GM20000 (cell line): ENCODE measurements at places on chromosomes 5 and 9.

GRCh38 chr5:126819253-126819652, 42.3 kb downstream of the LMNB1 start:
- DNase-seq = no peak

DNA sequence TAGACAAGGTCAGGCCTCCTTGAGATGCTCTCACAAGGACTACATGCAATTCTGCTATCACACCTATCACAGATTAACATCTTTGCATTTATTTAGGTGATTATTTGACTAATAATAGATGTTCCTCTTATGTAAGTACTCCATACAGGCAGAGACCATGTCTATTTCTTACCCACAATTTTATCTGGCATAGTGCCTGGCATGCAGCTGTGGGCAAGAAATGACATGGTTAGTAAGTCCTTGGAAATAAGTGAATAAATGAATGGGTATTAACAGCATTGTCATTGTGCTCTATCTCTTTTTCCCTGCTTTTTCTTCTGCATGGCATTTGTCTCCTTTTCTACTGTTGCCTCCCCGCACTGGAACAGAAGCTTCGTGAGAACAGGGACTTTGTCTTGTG, 49.4 kb downstream of the SLC22A5 start:
- DNase-seq = no peak

GRCh38 chr5:177393206-177393765, 7.2 kb downstream of the PFN3 start:
- DNase-seq = no peak

DNA sequence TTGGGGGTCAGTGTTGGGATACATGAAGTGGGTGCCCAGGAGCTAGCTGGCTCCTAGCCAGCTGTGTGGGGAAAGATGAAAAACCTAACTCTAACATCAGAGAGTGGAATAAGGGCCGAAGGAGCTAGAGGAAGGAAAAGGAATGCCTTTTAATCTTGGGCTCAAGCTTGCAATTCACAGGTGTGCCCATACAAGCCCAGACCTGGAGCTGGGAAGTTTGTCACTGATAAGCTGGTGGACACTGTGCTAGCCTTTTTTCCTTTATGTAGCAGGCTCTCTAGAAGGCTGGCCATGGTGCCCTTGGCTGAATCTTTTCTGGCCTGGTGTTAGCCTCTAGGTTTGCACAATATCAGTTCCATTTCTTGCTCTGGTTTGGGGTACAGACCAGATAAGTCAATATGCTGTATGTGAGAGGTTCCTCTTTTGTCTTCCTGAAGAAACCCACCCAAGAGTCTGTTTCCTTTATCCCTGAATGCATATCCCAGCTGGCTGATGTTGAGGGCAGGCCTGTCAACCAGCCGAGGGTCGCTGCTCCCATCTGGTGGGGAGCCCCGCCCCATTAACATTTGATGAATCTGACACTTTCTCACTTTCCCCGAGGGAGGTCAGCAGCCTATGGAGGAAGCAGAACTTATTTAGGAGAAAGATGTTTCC, 92.4 kb upstream of the CXCL14 start:
- DNase-seq = no peak

DNA sequence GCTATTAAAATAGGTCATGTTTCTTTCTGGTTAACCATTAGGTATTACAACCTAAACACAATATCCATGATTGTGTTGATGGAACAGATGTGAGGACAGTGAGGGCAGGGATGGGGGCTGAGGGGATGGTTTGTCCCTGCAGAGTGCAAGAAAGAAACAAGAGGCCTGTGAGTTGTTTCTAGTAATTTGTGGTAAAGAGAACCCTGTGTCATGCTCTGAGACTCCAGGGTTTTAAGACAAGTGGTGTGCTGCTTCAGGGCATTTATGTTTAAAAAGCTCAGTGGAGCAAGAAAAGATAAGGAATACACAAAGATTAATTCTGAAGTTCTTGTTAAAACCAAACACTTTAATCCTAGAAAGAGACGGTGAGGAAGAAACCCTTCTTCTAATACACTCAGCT, 656.5 kb downstream of the TLE1 start:
- DNase-seq = no peak

DNA sequence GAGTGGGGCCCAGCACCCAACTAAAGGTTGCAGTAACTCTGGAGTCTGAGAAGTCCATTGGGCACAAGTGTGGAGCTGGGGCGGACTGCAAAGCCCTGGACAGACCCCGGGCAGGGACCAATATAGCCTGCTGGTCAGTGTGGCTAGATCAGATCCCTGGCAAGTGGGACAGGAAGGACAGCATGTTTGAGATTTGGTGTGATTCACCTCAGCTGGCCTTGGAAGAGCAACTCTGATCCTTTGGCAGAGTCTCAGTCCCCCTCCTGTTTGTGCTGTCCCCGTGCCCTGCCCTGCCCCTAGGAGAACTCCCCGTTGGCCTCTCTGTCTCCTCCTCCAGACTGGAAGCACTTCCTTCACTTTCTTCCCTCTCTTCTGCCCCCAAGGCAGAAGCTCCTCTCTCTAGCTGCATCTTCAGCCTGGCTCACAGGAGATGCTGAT, 255.3 kb downstream of the FSTL4 start:
- no peak for DNase-seq

DNA sequence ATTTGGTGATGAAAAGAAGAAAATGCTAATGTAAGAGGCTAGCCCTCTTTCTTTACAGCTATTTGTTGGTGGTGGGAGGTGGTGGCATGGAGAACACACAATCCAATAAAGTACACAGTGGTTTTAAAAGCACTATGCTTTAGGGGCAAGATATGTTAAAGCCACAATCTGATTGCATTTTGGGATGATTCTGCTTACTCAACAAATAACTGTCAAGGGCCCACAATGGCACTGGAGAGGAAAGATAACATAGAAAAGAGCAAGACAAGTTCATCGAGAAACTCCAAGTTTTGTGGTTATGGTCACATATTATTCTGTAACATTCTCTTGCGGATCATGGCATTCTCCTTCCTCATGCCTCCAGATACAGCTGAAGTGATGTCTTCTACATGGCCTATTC, 38.8 kb downstream of the OTP start:
- DNase-seq = no peak

DNA sequence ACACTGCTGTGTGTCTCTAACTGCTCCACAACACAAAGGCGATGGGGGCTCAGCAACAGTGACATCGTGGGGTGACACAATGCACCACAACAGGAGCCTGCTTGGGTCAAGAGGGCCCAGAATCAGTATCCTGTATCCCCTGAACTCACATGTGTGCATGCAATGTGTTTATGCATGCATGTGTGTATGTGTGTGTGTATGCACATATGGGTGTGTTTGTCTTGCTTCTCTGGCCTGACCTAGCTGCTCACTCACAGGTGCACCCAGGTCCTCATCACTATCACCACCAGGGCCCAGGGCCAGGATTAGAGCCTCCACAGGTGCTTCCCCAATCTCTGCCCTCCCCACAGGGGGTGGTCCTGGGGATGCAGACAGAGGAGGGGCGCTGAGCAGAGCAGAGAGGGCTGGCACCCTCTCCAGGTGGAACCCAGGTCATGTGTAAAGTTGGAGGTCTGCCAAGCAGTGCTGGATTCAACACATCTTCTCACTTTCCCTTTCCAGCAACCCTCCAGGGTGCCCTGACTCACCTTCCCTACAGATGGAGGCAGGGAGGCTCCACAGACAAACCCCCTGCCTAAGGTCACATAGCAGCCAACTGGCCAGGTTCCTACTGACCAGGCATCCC, 18.1 kb upstream of the ZNF484 start:
- DNase-seq = no peak

GRCh38 chr9:98906273-98907040, 37.2 kb upstream of the COL15A1 start:
- DNase-seq = no peak

- DNase-seq = no peak
Measured at GRCh38 chr9:70601000-70601951, 186.8 kb upstream of the KLF9 start.

DNA sequence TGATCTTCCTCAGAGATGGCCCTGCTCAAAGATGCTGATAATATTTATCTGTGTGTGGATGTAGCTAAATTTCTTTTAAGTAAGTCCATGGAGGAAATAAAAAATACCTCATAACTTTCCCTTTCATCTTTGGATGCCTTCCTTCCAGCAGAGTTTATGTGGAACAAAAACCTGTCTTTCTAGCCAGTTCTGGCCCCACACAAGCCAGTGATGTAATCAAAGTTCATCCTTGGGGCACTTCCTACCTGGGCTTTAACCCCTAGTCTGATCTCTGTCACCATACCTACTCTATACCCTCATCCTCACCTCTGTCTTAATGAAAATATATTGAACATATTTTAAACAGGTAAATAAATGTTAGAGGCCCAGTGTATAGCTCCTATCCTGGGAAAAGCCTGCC, 39.8 kb upstream of the RASGRF2 start:
- no peak for DNase-seq

- DNase-seq = peak; percentile 74
Measured at GRCh38 chr5:176818391-176819098, 8.2 kb downstream of the UNC5A start.

DNA sequence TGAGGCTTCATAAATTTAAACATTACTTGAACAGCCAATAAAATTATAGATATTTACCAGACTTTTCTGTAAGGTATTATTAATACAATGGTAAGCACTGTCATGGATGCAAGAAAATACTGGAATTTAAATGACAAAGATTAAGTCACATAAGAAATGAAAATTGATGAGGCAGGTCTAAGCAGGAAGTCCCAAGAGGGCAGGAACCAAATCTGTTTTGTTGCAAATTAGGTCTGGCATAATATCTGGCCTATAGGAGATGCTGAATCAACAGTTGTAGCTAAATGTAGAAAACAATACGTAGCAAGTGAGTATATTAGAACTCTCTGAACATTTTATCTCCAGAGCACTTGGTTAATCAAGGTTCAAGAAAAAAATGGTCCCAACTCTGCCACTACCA, 142.5 kb downstream of the EBF1 start:
- DNase-seq = no peak

DNA sequence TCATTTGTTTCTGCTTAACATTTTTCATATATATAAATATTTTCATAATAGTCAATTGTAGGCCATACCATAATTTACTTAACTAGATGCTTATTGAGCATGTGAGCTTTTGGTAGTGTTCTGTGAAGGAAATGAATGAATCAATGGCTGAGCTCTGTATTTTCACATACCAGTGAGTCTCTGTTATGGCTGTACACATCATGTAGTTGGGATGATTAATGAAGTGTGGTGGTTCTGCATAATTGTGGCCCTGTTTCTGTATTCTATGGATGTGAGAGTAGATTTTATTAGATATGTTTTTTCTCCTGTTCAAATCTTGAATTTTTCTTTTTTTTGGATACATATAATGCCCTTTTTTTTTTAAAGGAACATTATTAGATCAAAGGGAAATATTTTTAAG, 56.2 kb downstream of the CTNNA1 start:
- DNase-seq = no peak

- DNase-seq = no peak
Measured at GRCh38 chr5:751496-751895, 33.0 kb downstream of the ZDHHC11B start.

GRCh38 chr9:118928722-118929121, 440.5 kb downstream of the BRINP1 start:
- no peak for DNase-seq

GRCh38 chr9:15529566-15530324, 19.0 kb upstream of the PSIP1 start:
- DNase-seq = peak; percentile 81

- no peak for DNase-seq
Measured at GRCh38 chr5:126965061-126965475, 65.3 kb downstream of the MARCHF3 start.

GRCh38 chr9:69885474-69885929, 64.9 kb downstream of the CFAP95 start:
- DNase-seq = no peak

DNA sequence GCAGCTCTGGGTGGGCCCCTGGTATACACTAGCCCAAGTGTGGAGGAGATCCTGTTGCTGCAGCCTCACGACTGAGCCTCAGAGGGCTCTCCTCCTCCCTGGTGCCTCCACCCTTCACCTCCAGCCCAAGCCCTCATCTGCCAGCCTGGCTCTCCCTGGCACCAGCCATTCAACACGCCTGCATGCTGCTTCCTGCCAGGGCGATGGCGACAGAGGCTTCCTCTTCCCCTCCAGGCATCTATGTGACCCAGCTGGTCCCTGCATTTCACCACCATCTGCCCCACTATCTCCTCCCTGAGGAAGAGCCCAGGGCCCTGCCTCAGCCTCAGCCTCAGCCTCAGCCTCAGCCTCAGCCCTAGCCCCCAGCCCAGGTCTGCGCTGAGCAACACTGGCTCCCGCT, 54.8 kb upstream of the ANGPTL2 start:
- DNase-seq = no peak

DNA sequence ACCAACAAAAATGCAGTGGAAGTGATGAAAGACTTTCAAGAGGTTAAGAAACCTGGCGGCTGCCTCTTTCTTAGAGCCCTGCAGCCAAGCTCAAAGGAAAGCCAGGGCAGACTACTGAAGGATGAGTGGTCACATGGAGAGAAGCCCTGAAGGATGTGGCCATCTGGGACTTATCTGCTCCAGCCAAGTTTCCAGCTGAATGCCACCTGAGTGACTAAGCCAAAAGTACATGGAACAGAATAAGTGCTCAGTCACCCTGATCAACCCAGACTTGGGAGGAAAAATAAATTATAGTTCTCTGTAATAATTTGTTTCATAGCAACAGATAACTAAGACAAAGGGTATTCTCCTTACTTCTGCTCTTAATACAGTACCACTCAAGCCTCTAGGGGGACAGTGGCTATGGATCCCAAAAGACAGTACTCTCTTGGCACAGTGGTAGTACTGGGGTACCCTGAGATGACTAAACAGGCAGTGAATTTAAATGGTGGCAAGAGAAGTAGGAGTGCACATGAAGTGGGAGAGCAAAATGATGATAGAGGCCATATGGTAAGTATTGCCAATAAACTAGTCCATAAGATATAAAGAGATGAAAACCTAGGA, 182.3 kb downstream of the ELAVL2 start:
- DNase-seq = no peak

- DNase-seq = peak; percentile 3
Measured at GRCh38 chr5:164651546-164652275, 1146.3 kb downstream of the MAT2B start.

DNA sequence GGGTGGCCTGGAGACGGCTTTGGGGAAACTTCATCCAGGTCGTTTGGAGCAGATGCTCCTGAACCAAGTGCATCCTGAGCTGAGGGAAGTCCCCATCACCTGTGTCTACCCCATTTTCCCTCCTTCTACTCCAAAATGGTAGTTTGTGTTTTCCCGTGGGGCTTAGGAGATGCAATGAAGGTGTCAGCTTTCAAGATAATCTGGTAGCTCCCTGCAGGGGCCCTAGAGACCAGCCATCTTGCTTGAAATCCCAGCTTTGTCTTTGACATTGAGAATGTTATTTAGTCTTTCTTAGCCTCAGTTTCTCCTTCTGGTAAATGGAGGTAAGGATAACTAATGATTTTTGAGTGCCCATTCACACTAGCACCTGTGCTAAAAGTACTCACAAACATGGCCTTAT, 77.4 kb downstream of the WWC1 start:
- DNase-seq = no peak
